Stimulated activated CD8-positive, alpha-beta memory T cell treated with anti-CD3 and anti-CD28 coated beads, Interleukin-7, amount 100 ng/mL, for 48 hours (primary cell): ENCODE measurements at places on chromosomes 11 and 22.

- DNase-seq, result no peak
Measured at GRCh38 chr22:42857845-42858481, 890 bp upstream of the ARFGAP3 start.

- no peak for DNase-seq
Measured at GRCh38 chr11:88213406-88213805, 38.2 kb upstream of the RAB38 start.

DNA sequence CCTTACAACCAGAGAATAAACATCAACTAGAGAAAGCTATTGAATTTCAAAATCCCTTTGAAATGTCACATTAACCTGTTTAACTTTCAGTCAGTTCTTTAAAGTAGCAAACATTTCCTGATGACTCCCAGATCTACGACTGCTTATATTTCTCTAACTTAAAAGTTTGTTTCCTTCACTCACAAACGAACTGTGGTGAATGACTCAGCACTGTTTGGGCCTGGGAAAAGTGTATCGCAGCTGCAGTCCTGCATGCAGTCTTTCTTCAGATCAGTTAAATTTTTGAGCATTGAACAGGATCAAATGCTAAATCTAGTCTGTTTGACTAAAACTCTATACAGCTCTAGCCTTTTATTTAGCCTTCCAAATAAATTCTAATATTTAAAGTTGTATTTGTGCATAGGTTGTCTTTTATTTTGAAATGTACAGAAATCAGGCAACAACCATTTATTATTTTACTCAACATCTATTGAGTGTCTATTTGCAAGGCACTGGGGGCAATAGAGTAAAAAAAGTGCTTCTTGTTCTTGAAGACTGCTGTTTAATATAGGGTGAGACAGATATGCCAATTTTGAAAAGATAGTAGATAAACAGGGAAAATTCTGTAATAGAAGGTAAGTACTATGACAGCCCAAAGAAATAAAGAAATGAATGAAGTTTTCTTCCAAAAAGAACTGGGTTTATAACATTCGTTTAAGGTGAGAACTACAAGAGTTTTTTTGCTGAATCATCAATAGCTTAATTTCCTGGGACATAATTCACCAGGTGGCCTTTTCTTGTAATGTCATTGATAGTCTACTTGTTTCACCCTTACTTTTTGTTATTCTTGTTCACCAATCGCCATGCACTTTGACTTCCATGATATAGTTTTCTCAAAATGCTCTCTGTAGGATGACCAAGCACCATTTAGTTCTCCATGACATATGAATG, 235.4 kb downstream of the METTL15 start:
- no peak for DNase-seq

DNA sequence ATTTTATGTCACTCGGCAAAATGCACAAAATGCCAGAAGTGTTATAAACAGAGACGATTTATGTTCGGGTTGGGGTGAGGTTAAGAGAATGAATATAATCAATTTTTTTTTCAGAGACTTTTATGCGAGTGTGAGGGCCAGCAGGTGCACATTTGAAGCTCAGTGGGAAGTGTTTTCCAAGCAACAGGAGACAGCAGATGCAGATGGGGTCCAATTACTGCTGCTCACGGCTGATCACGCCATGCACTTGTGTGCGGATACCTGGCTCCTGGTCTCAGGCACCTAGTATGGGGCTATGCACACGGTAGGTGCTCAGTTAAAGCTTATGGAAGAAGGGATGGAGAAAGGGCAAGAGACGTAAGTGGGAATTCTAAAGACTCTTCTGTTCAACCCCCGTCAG, 249.1 kb downstream of the MIAT start:
- no peak for DNase-seq

DNA sequence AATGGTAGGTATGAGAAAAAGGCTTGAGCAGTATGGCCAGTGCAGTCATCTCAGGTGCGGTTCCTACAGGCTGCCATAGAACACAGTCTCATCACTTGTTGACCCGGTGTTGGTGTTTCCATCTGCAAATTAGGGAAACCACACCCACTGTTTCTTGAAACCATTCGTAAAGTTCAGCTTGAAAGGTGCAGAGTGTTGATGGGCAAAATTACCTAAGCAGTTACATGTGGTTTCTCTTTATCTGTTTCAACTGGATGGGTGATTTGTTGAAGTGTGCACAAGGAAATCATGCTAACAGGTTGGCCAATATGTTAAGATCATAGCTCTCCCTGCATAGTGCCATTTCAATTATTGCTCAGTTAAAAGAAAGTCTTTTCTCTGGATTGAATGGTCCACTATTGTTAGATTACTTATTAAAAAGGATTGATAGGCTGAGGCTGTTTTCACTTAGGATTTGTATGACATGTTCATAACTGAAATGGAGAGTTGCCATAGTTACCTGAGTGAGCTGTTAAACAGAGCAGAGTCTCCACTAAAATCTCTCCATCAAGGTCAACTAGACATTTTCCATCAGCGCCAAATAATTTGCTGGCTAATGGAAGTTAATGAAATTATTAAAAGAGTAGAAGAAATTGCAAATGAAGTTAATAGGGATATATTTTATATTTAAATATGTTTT, 203.1 kb upstream of the MTMR2 start:
- DNase-seq, result no peak

- no peak for DNase-seq
Measured at GRCh38 chr22:47997052-47997590, 1234.7 kb downstream of the TBC1D22A start.

GRCh38 chr11:108871152-108871551, 206.3 kb downstream of the DDX10 start:
- DNase-seq, result no peak

GRCh38 chr11:75508051-75508561, 17.6 kb downstream of the GDPD5 start:
- DNase-seq, result no peak

DNA sequence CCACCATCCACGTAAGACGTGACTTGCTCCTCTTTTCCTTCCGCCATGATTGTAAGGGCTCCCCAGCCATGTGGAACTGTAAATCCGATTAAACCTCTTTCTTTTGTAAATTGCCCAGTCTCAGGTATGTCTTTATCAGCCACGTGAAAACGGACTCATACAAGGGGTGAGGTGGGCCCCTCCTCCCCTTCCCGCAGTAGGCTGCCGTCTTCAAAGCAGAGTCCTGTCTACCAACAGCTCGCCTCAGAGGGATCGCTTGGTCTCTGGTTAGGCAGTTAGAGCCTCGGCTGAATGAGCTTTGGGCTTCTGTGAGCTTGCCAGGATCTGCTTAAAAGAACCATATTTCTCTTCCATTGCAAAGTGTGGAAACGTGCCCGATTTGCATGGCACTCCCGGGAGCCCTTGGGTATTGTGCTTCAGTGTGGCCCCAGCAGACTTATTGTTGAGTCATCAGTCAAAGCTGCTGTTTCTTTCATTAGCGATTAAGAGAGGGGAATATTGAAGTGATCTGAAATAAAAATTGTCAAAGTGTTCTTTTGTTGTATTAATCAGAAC, 338.3 kb downstream of the TBC1D22A start:
- DNase-seq, result no peak

- DNase-seq, result no peak
Measured at GRCh38 chr22:35152316-35152715, 86.4 kb downstream of the ISX start.

GRCh38 chr11:22472306-22472705, 134.1 kb downstream of the SLC17A6 start:
- DNase-seq, result no peak

GRCh38 chr11:77619576-77620198, 17.9 kb downstream of the CLNS1A start:
- DNase-seq, result no peak
